CD14-positive monocyte (primary cell): ENCODE measurements at places on chromosomes 13 and 19. TPM values are rescaled to one million over a fixed set of nuclear protein-coding genes. Genes with fewer than 3 reads are reported as not detected.

HS6ST3 gene
- not detected for polyA plus RNA-seq

MUC16 gene
- polyA plus RNA-seq, result not detected

ZNF296 gene
- polyA plus RNA-seq, result 3.8 TPM

TNFSF13B gene
- polyA plus RNA-seq, result 558 TPM

NPAS1 gene
- not detected for polyA plus RNA-seq

ALOX5AP gene
- 220 TPM for polyA plus RNA-seq

MLNR gene
- polyA plus RNA-seq, result not detected

OVOL3 gene
- polyA plus RNA-seq, result not detected in 2 replicates

CD22 gene
- polyA plus RNA-seq, result 0.88 TPM

CCDC124 gene
- 66.3 and 101 TPM in 2 replicates for polyA plus RNA-seq

FOXA3 gene
- not detected in 2 replicates for polyA plus RNA-seq
